ENCODE measurements at places on chromosomes 5 and 9.

DNA sequence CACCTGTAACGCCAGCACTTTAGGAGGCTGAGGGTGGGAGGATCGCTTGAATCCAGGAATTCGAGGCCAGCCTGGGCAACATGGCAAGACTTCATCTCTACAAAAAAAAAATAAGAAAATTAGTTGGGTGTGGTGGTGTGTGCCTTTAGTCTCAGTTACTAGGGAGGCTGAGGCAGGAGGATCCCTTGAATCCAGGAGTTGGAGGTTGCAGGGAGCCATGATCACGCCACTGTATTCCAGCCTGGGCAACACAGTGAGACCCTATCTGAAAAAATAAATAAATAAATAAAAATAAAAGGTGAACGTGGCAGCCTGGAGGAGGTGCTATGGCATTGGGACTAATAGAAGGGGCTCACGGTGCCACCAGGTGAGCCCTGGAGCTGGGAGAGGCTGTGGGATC is 7.1 kb downstream of the FGFR4 start:
- no peak for DNase-seq

DNA sequence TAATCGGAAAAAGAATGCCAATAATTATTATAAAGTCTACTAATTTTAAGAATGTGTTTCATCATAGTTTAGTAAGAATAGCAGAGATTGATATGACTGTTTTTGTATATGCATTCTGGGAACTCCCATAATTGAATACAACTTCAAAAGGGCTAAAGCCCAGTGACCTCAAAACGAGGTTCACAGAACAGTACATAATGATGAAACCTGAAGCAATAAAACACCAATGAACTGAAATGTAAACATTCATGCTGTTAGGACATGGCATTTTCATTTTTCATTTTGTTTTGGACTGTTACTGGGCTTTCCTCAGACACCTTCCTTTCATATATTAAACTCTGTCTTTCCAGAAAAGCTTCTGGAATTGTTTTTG is 684 bp upstream of the JMY start:
- peak; percentile 50 for DNase-seq

DNA sequence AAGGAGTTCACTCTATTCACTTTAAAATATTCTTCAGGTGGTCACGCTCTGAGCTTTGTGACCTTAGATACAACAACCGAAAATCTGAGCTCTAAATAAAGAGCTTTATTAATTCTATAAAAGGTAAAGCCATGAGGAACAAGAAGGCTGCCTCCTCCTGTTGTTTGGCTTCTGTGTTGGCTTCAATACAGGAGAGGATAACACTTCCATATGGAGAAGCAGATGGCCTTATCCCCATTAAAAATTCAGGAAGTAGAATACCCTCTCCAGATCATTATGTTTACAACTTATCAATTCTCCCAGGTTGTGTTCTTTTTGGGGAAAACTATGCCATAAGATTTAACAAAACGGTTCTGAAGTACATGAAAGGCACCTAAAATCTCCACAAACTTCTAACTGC is 128.4 kb downstream of the TTC39B start:
- no peak for DNase-seq

- DNase-seq: no peak
These were observed 468.6 kb downstream of the CDH18 start for GRCh38 chr5:19519448-19519847.

DNA sequence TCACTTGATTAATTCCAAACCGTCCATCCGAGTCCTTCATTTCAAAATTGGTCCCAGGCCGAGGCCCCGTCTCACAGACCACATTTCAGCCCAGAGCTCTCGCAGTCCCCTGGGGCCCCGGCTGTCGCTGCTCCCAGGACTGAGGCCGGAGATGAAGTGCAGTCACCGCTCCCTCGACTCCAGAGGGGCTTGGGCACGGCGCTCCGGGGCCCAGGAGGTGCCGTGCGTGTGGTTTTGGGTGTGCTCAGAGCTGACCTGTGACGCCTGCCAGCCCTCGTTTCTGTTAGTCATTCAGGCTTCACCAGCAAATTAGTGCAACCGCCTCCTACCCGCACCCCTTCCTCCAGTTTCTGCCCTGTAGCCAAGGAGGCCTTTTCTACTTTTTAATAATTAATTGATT is 48.7 kb upstream of the PHYKPL start:
- DNase-seq: no peak

GRCh38 chr5:127572930-127573329 is 55.5 kb downstream of the PRRC1 start:
- DNase-seq: no peak

DNA sequence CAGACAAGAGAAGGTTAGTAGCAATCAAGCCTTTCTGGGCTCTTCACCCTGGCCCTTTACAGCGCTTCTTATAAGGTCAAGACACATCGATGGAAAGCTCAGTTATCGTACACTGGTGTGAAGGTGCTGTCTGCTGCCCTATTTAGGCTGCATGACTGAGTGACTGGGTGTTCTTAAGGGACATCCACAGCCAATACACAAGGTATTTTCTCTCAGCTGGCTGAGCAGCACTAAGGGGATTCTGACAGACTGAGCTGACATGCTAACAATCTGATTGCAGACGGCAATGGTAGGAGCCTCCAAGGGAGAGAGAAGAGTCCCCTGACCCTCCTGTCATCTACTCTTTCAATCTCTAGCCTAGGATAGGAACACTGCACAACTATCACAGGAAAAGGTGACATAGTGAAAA is 577.9 kb downstream of the ISL1 start:
- no peak for DNase-seq

DNA sequence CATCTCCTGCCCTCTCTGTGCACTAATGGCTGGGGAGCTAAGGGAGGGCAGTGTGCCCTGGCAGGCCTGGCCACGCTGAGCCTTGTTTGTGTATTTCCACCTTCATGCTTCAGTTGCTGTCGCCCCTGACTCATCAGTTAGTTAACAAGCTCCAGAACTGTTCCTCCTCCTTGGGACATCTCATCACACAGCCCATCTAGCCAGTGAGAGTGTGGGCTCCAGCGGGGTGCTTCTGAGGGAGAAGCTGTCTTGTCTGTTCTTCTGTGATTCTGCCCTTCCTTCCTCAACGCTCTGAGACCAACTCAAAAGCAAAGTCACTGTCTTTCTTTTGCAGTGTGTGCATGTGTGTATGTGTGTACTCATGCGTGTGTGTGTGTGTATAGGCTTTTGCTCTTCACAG is 58.3 kb upstream of the CPEB4 start:
- no peak for DNase-seq

GRCh38 chr9:134554373-134555093 is 87.1 kb upstream of the COL5A1 start:
- peak; percentile 57 for DNase-seq

DNA sequence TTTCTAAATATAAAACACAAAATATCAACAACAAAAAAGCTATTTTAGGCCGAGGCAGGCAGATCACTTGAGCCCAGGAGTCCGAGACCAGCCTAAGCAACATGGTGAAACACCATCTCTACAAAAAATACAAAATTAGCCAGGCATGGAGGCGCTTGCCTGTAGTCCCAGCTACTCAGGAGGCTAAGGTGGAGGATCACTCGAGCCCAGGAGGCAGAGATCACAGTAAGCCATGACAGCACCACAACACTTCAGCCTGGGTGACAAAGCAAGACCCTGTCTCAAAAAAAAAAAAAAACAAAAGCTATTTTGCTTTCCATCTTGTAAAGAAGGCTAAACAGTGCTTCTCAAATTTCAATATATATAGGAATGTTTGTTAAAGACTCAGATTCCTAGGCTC is 11.3 kb downstream of the C5orf15 start:
- DNase-seq: no peak

DNA sequence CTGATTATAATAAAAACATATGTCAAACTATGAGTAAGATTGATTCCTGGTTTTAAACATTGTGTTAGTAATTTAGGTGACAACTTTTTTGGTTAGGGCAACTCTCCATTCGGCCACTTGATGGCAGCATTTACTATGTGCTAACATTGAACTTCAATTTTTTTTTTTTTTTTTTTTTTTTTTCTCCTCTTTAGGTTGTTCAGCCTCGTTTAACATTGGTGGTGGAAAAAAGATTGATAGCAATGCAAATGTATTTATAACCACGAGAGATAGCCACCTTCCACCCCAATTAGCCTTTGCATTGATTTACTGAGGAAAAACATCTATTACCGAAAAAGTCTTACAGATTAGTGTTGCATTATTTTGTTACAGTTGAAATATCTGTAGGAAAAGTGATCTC is 159.1 kb downstream of the CSNK1G3 start:
- DNase-seq: peak; percentile 57

DNA sequence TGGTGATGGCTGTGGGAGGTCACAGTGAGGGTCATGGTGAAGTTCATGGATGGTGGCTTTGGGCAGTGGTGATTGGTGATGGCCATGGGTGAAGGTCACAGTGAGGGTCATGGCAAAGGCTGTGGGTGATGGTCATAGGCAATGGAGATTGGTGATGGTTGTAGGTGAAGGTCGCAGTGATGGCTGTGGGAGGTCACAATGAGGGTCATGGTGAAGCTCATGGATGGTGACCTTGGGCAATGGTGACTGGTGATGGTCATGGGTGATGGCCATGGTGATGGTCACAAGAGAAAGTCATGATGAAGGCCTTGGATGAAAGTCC is 115.6 kb upstream of the IRX4 start:
- DNase-seq: no peak

GRCh38 chr5:88682881-88683361 is 200.1 kb downstream of the MEF2C start:
- DNase-seq: no peak

DNA sequence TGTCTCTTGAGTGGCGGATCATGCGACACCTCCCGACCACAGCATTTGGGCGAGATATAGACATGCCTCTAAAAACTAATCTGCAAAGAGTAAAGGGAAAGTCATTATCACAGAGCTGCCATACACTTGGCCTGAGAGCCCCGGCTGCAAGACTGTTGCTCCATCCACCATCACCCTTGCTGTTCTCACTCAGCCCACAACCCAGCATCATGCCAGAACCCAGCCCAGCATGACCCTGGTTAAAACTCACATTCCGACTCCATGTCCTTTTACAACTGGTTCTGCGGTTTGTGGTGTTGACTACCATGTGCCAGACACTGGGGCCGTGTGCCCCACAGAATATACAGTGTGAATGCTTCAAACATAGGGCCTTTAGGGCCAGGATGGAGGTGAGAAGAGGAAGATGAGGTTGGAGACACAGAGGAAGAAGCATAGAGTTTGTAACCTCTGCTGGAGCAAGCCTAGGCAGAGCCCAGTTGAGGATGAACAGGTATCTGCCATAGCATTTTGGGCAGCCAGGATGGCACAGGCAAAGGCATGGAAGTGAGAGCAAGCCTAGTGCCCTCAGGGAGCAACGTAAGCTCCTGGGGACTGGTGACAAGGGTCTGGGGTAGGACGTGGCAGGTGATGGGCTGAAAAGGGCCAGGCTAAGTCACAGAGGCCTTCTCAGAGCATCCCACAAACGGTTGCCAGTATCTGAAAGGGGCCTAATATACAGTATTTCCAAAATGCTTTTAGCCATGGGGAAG is 37.5 kb upstream of the SMU1 start:
- no peak for DNase-seq

GRCh38 chr9:70475211-70475610 is 60.8 kb upstream of the KLF9 start:
- DNase-seq: no peak

- DNase-seq: peak; percentile 7
These were observed 623.5 kb upstream of the NUDT12 start for GRCh38 chr5:104186100-104186499.

DNA sequence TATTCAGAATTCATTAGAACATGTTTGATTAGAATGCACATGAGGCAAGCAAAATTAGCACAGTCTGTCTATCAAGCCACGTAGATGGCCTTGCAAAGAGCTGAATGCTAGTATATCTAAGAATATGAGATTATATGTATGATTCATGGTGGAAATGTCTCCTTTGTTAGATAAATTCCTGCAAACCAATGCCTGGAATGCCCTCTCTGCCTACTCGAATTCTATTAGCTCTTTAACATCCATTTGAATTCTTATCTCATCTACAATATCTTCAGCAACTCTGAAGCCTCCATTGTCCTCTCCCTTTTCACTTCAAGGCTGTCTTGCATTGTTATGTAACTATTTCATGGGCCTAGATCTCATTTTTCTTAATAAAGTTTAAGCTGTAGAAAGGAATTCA is 205.5 kb downstream of the TMC1 start:
- no peak for DNase-seq

DNA sequence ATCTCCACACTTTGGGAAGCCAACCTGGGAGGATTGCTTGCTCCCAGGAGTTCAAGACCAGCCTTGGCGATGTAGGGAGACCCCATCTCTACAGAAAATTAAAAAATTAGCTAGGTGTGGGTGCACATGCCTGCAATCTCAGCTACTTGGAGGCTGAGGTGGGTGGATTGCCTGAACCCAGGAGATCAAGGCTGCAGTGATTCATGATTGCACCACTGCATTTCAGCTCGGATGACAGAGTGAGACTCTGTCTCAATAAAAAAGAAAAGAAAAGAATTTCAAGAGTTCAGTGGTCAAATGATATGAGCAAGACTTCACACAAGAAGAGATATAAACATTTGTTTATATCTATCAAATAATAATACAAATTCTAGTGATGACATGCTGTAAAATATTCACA is 23.0 kb upstream of the MTAP start:
- no peak for DNase-seq

DNA sequence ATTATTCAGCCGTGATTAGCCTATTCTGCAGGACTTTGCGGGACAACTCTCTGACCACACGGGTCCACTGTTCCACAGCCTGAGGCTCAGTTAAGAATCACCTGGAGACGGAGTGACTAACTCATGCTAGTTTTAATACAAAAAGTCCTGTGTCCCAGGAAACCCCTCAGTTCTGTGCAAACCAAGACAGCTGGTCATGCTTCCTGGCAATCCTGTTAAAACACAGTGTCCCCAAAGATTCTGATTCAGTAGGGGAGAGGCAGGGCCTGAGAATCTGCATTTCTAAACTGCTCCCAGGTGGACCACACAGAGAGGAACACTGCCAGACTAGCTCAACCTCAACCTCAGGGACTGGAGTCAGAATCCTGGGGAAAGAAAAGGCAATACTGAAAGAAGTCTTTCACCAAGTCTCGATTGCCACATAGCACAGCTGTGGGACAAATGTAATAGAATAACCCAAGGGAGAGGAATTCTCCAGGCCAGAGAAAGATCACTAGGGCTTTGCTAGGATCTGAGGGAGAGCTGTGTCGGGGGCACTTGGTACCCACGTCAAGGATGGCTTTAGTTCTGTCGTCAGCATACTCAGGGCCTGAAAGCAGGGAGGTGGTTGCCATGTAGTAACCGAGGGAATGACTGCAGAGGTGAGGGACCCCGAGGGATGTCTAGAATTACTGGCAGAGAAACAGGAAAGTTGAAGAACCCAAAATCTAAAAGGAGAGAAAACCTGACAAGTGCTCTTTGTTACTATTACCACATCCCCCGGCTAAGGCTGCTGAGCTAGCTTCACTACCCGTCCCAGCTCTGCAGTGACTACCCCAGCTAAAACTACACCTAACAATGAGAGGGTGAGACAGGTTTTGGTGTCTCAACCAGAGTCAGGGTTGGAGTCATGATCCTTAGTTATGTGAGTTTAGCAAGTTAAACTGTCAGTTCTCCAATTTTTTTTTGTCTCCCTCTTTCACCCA is 8.6 kb downstream of the SUSD1 start:
- peak; percentile 22 for DNase-seq

All from fibroblast of skin of right biceps (primary cell).